ENCODE measurements at places on chromosomes 4 and X.

DNA sequence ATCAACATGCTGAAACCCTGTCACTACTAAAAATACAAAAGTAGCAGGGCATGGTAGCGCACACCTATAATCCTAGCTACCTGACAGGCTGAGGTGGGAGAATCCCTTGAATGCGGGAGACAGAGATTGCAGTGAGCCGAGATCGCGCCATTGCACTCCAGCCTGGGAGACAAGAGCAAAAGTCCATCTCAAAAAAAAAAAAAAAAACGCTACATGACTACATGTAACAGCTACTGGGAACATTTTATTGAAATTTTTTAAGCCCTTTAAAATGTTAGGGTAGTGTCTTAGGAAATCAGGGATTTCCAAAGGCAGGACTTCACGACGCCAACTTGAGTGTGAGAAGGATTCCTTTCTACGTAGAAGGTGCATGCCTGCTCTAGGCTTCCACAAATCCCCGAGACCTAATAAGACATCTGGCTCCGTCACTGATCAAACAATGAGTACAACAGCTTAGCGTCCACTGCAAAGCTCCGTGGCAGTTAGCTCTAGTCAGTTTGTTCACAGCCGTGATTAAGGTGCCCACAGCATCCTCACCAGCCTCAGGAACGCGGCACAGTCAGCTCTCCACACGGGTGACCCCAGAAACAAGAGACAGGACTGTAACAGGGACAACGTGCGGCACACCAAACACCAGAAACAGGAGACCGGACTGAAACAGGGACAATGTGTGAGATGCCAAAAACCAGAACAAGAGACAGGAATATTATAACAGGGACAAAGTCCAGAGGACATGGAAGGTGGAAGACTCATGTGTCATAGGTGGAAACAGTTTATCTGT lies 33.7 kb downstream of the DHRSX start:
- no peak for DNase-seq

GRCh38 chrX:38124000-38124399 lies 96.7 kb downstream of the SRPX start:
- no peak for DNase-seq

DNA sequence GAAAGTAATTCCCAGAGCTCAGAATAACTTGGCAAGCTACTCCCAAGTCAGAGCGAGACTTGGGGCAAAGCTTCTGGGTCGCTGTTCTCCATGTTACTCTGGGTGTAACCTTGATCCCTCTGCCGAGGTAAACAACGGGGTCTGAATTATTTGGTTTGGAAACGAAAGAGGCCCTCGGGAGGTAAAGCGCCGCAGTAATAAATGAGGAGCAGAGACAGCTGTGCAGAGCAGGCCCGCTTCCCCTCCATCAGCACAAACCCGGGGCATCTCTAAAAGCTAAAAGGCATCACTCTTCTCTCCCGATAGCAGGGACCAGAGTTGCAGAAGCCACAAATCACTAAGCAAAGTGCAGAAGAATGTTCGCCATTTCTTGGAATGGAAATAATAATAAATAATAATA lies 561.5 kb downstream of the BCOR start:
- no peak for DNase-seq

DNA sequence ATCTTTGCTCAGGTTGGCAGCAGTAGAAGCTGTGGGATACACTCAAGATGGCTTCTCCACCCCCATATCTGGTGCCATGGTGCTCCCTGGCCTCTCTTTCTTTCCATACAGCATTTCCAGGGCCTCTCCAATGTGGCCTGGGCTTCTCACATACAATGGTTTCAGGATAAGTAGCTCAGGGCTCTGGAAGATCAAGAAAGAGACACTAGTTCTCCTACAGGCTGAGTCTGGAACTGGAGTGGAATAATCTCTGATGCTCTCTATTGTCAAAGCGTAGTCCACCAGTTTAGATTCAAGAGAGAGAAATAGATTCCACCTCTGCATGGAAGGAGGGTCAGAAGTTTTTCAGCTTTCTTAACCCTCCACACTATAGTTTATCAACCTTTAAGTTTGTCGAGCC lies 138.2 kb upstream of the AADAT start:
- no peak for DNase-seq

GRCh38 chr4:98447648-98448047 lies 186.5 kb downstream of the RAP1GDS1 start:
- DNase-seq, result no peak

DNA sequence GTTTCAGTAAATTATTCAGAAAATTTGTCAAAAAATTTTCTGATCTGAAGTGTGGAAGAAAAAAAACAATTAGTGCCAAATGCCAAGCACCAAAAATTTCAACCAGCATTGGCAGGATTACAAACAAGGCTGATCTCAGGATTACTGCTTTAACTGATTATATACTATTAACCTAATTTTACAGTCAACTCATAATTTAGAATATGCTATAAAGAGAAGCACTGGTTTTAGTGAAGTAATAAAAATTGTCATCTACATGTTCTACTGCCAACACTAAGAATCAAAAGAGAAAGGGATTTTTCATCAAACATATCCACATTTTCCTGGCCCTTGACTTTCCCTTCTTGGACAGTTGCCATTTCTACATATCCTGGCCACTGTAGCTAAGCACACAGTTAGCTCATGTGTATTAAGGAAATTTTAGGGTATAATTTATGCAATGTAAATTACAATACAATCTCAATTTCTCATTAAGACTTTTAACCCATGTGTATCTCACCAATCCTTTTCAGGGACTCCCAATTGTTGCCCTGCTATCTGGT lies 33.8 kb downstream of the THOC2 start:
- DNase-seq, result no peak

DNA sequence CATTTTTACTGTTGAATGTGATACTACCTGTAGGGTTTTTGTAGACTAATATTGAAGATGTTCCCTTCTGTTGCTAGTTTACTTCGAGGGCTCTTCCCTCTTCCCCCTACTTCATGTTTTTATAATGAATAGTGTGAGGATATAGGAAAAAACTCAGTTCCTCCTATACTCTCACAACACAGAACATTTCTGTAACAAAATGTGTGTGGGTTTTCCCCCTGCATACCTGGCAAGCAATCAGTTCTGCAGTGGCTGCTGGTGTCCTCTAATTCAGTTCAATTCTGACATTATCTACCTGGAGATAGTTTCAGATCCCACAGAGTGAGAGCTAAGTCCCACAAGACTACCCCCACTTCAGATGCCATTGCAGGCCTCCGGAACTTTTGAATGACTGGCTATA lies 107.9 kb downstream of the KDM6A start:
- DNase-seq, result no peak

- DNase-seq, result no peak
Observed at GRCh38 chrX:130173190-130173895, 1.6 kb downstream of the RAB33A start.

DNA sequence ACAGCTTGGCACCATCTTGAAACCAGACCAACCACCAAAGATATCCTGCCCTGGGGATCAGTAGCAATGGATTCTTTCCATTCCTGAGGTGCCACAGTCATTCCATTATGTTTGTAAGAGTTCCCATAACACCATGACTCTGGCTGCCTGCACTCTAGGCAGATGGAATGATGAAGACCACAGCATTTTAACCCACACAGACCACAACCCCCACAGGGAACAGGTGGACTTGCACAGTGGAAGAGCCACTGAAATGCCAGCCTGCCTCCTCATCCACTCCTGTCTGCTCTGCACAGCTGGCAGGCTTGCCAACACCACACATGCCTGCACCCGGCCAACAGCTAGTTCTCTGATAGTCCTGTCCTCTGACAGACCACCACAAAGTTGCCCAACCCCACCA lies 2362.2 kb upstream of the AGA start:
- DNase-seq, result no peak

GRCh38 chr4:137922721-137923120 lies 319.4 kb downstream of the SLC7A11 start:
- no peak for DNase-seq

DNA sequence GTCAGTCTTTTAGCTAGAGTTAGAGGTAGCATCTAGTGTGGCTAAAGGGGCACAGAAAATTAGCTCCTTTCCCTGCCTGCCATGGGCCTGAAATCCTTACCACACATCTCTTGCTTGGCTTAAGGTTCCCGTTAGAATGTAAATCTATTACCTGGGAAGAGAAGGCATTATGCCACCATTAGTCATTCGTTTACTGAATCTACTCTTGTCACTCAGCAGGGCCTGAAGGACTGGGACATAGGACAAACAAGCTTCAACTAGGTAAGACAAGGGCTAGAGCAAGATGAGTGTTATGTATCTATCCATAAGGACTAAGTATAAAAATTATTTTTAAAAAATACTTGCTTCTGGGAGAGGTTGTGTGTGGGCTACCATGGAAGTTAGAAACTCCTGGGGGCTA lies 112.4 kb downstream of the CT47B1 start:
- DNase-seq, result no peak

DNA sequence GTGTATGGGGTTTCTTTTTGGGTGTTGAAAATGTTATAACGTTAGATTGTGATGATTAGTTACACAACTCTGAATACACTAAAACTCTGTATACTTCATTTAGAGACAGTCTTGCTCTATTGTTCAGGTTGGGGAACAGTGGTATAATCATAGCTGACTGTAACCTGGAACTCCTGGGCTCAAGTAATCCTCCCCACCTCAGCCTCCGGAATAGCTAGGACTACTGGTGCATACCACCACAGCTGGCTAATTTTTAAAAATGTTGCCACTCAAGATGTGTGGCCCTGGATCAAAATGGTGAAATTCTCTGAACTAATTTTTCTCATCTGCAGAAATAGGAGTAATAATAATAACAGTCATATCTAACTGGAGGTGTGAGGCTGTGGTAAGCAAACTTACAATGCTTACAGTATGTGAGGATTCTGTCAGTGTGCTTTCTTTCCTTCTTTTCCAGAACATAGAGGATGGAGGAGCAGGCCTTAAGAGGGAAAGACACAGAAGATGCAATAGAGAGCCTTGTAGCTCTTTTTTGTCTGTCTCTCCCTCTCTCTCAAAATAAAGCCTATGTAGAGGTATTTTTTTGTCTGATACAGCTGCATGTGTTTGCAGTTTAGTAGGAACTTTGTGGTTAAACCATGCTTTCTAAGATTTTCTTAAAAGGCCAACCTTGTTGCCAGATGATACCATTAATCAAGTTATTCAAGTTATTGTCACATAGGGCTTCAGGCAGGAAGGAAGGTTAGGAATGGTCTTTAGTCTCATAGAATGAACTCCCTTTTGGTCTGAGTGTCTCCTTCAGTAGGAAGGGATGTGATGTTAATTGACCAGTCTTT lies 7.5 kb downstream of the ADD1 start:
- no peak for DNase-seq

- DNase-seq, result no peak
Observed at GRCh38 chrX:10619425-10620046, 849 bp downstream of the MID1 start.

DNA sequence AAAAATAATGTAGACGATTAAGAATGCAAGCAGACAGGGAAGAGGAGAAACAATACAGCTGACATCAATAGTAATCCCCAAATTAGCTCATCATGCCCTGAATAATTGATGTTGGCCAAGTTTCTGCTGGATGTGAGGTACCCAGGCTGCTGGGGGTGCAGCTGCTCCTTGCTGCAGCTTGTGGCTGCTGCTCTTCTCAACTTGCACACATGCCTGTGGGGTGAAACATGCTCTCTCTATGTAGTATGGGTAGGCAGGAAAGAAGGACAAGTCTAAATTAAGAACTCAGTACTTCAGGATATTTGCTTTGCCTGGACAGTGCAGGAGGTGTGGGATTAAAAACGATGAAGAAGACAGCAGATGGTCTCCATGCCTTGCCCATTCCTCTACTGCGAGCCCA lies 16.7 kb downstream of the EDA2R start:
- DNase-seq, result no peak

GRCh38 chrX:147832707-147833348 lies 78.9 kb upstream of the FMR1 start:
- no peak for DNase-seq

GRCh38 chrX:721354-721753 lies 90.8 kb downstream of the SHOX start:
- DNase-seq, result no peak

DNA sequence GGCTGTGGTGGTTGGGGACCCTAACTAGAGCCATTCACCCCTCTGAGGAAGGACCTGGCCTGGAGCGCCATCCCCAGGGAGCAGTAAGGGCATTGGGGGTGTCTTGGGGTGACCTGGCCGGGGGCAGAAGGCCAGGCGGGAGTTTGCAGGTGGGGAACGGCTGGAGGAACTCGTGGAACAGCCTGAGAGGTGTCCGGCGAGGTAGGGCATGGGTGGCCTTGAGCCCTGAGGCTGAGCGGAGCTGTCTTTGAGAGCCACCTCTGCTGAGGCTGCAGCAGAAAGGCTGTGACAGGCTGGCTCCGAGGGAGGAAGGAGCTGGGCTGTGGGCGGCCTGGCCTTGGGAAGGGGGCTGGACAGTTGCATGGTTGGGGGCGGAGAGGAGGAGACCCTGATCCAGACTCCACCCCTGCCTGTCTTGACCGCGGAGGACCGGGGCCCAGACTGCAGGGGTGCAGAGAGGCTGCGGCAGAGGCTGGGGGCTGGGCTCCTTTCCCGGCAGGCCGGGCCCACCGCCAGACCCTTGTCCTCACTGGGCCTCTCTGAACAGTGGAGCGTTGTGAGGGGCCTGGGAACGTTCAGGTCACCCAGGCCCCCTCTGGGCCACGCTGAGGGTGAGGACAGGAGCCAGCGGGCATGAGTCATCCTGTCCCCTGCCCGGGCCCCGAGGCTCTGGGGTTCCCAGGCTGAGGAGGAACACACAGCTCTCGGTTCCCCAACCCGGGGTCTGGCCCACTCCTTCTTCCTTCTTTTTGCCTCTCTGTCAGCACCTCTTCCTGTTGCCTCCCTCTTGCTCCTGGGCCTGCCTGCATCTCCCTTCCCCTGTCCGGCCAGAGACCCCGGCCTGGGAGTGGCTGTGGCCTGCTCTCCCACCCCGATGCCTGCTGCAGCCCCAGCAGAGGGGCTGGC lies 8.1 kb downstream of the SH3BP2 start:
- no peak for DNase-seq

- DNase-seq, result no peak
Observed at GRCh38 chr4:177380730-177381287, 61.4 kb downstream of the AGA start.

GRCh38 chr4:41177016-41177415 lies 37.3 kb downstream of the APBB2 start:
- no peak for DNase-seq

DNA sequence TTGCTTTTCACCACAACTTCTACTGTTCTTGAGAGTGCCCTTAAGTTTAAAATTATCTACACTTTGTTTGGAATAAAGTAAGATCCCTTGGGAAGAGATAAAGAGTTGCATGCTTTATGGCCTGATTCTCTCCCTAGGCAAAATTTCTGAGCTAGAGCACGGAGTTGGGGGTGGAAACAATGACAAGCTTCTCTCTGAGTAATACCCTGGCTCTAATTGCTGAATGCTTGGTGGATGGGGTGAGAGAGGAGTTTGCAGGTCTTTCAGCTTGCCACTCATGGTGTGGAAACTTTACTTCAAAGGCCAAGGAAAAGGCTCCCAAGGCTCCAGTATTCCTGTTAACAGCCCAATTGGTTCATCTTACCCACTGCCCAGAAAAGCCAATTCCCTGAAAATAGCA lies 26.1 kb upstream of the PRDM8 start:
- DNase-seq, result no peak
